T-cell (primary cell): ENCODE measurements at places on chromosomes 5 and 9. TPM values are rescaled to one million over a fixed set of nuclear protein-coding genes. Genes with fewer than 3 reads are reported as not detected.

Gene GABRB2
- not detected for total RNA-seq

GRCh38 chr9:98660541-98660940 lies 48.2 kb downstream of the GABBR2 start:
- DNase-seq, result no peak
- H3K27ac ChIP-seq, result no peak overlapping the region

DNA sequence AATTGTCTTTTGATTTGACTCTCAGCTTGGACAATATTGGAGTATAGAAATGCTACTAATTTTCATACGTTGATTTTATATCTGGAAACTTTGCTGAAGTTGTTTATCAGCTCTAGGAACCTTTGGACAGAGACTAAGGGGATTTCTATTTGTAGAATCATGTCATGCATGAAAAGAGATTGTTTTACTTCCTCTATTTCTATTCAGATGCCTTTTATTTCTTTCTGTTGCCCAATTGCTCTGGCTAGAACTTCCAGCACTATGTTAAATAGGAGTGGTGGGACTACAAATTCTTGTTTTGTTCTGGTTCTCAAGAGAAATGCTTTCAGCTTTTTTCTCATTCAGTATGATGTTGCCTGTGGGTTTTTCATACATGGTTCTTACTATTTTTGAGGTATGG lies 112.8 kb upstream of the CDH12 start:
- H3K4me3 ChIP-seq, result no peak overlapping the region
- no peaks in the 10 kb centered on the region for H3K36me3 ChIP-seq
- no peaks in the 10 kb centered on the region for H3K27me3 ChIP-seq
- no peaks in the 10 kb centered on the region for H3K4me1 ChIP-seq

GRCh38 chr9:68739621-68740174 lies 34.7 kb downstream of the PIP5K1B start:
- H3K4me3 ChIP-seq, result no peak overlapping the region
- no peaks in the 10 kb centered on the region for H3K4me1 ChIP-seq
- H3K27ac ChIP-seq, result no peak overlapping the region
- DNase-seq, result no peak
- H3K27me3 ChIP-seq, result no peaks in the 10 kb centered on the region
